PC-3 (cell line): ENCODE measurements at places on chromosomes 16 and 17. TPM values are rescaled to one million over a fixed set of nuclear protein-coding genes. Genes with fewer than 3 reads are reported as not detected.

The TP53TG3B gene
- not detected in 2 replicates for total RNA-seq

The PRCD gene
- 0.86 and 2.5 TPM in 2 replicates for total RNA-seq

- H3K4me1 ChIP-seq: no peaks in the 10 kb centered on the region
- H3K27me3 ChIP-seq: peaks cover 71% of the 10 kb centered on the region
- DNase-seq: no peak
- H3K27ac ChIP-seq: no peak overlapping the region
Observed at GRCh38 chr17:74678541-74678940, 34.2 kb downstream of the CD300LF start.

DNA sequence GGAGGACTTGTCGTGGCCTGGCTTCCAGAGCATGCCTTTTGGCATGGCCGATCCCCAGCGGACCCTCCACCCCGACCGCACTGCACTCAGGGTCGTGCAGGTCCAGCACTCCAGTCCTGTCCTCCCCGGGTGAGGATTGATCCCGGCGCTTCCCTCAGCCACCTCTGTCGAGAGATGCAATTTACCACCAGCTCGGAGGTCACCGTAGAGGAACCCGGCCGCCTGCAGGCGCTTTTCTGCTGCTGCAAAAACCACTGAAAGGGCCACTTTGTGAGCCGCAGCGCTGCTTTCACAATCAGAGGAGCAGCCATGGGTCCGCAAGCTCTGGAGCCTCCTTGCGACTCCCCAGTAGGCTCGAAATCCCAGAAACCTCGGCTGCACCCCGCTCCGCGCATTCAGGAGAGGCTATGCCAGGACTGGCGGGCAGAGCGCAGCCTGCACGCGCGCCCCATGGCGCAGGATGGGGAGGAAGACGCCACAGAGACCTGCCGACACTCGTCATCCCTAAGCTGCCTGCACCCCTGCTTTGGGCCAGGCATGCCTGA lies 134.2 kb downstream of the HS3ST2 start:
- DNase-seq: no peak
- no peaks in the 10 kb centered on the region for H3K36me3 ChIP-seq
- no peak overlapping the region for H3K4me3 ChIP-seq
- H3K27ac ChIP-seq: no peak overlapping the region
- H3K4me1 ChIP-seq: no peaks in the 10 kb centered on the region
- 0 out of 2 replicates have a peak, but pooled peaks cover 7% of the 10 kb centered on the region for H3K27me3 ChIP-seq

- H3K27me3 ChIP-seq: no peaks in the 10 kb centered on the region
- no peak overlapping the region for H3K4me3 ChIP-seq
- no peaks in the 10 kb centered on the region for H3K4me1 ChIP-seq
- no peak for DNase-seq
- no peak overlapping the region for H3K27ac ChIP-seq
Observed at GRCh38 chr17:62219221-62219899, 154.3 kb upstream of the MED13 start.
